Stomach (tissue), 19 donors: ENCODE measurements at places on chromosomes 4 and X. TPM values are rescaled to one million over a fixed set of nuclear protein-coding genes. Genes with fewer than 3 reads are reported as not detected.

Gene SPOCK3
- total RNA-seq = not detected

DNA sequence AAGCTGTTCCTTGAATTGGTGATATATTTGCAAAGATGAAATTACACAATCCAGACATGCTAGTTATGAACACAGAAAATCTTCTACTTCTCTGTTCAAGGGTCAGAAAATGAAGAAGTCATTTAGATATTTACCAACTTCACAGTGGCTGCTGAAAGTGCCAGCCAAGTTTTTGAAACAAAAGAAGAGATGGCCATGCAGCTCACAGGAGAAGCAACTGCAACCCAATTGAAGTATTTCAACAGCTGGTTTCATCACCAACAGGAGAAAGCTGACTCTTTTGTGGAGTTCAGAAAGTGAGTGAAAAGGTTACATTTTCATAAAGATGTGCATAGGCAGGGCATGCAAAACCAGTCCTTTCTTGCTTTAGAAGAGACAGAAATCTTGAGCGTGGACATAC is 70.1 kb upstream of the LSM6 start:
- no peak for DNase-seq
- H3K27ac ChIP-seq = peak overlapping the region; percentile 50
- H3K4me1 ChIP-seq = no peaks in the 10 kb centered on the region
- no peaks in the 10 kb centered on the region for H3K36me3 ChIP-seq

Gene ANKRD50
- 9.9 TPM for total RNA-seq

GRCh38 chrX:31384471-31384870 is 312.6 kb upstream of the FTHL17 start:
- H3K27me3 ChIP-seq = no peaks in the 10 kb centered on the region
- no peaks in the 10 kb centered on the region for H3K4me1 ChIP-seq
- H3K36me3 ChIP-seq = no peaks in the 10 kb centered on the region
- H3K4me3 ChIP-seq = no peak overlapping the region

DNA sequence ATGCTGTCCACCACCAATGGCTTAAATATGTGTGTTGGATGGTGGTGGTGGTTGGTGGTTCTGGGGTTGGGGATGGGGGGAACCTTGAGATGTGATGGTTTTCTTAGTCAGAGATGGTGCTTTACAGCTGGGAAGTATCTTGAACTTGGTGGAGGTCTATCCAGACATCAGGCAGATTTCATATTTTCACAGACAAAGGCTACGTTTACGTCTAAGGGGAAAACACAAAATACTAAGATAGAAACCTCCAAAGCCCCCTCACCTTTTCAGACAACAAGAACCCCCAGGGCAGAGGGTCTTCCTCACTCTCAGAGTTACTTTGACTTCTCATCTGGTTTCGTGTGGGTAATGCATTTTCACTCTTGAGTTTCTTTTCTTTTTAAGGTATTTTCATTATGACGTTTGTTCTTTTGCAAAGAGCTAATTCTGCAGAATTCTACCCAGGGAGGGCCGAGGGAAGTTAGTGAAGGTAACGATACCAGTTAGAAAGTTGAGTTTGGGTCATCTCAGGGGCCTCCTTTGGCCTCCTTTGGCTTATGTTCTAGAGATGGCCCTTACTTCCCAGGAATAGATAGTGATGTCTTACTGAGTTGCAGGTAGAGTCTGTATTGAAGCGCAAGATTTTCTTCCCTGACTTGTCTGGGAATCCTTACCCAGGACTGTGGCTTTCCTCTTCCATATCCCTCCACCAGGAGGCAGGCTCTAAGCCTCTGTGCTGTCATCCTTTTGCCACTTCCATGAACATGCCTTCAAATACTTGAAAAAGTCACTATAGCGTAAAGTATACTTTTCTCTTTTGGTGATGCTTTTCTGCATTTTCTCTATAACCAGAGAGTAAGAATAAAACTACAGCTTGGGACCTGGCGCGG is 31.9 kb downstream of the RHOH start:
- H3K36me3 ChIP-seq = no peaks in the 10 kb centered on the region
- DNase-seq = no peak
- H3K4me1 ChIP-seq = no peaks in the 10 kb centered on the region
- H3K27me3 ChIP-seq = no peaks in the 10 kb centered on the region
- H3K27ac ChIP-seq = no peak overlapping the region
- no peak overlapping the region for H3K4me3 ChIP-seq

Gene CT45A2
- not detected for total RNA-seq
